Osteoblast (primary cell): ENCODE measurements at places on chromosomes 4 and X. TPM values are rescaled to one million over a fixed set of nuclear protein-coding genes. Genes with fewer than 3 reads are reported as not detected.

- DNase-seq: no peak
These were observed 12.0 kb upstream of the TRIM61 start for GRCh38 chr4:164989471-164989870.

DNA sequence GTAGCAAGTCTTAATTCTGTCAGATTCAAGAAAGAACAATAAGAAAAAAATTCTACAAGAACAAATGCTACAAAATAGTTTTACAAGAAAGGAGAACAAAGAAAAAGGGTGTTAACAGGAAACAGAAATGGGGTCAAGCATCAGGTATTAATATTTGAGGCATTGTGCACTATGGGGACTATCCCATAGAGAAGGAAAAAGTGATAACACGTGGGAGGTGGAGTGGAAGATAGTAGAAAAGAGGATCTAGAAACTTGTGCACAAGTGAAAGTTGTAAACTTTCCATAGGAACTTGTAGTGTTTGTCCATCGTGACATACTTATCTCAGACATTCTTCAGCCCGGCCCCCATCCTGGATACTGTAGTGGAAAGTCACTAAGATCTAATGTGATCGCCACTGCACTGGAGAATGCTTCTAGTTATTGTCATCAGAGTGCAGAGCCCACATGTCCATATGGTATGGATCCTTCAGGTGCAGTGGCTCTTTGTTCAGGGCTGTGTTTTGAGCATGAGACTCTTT lies 15.4 kb upstream of the NFXL1 start:
- DNase-seq: no peak

DNA sequence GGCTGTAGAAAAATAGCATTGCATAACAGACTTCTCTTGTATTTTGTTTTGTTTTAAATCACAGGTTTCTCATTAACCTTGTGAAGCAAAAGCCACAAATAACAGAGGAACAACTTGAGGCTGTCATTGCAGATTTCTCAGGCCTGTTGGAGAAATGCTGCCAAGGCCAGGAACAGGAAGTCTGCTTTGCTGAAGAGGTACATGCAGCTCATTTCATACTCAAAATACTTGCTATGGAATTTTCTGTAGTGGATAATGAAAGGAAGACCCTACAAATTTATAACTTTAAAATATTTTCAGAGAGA lies 17.6 kb downstream of the AFP start:
- DNase-seq: no peak

DNA sequence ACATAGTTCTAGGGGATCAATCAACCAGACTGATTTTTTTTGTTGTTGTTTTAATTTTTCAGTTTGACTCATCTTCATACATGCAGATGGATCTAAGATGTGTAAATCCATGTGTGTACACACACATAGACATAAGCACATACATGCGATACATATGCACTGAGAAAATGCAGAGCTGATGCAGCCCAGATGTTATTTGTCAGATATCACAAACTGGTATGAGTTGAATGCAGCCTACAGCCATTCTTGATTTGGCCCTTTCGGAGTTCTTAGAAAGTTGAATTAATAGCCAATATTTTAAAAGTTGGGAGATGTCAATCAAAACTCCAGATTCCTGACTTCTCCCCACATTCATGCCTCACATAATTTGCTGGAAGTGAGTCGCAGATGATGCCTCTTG lies 180.4 kb downstream of the SPATA18 start:
- no peak for DNase-seq

GRCh38 chr4:42410446-42410845 lies 13.2 kb downstream of the SHISA3 start:
- no peak for DNase-seq

DNA sequence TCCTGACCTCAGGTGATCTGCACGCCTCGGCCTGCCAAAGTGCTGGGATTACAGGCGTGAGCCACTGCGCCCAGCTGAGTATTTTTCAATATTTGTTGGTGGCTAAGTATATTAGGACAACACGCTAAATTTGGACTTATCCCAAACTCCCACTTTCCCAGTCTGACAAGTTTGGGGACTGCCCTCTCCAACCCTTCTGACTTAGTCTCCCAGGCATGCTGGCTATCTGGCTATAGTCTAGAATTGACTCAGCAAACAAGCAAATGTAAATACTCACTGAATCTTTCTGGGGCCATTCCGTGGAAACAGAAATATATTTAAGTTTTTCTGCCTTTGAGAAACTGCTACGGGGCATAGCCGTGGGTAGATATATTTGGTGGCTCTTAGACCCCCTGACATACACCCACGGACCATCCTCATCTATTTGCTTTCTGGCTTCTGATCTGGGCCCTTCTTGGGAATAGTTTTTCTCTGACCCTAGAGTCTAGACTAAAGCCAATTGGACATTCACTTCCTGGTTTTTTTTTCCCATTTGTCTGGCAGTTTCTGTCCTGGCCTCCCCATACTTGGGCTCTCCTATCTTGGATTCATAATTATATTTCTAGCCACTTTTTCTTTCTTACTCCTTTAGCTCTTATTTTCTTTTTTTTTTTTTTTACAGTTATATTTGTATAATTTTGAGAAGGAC lies 11.3 kb upstream of the DOCK11 start:
- DNase-seq: no peak

DNA sequence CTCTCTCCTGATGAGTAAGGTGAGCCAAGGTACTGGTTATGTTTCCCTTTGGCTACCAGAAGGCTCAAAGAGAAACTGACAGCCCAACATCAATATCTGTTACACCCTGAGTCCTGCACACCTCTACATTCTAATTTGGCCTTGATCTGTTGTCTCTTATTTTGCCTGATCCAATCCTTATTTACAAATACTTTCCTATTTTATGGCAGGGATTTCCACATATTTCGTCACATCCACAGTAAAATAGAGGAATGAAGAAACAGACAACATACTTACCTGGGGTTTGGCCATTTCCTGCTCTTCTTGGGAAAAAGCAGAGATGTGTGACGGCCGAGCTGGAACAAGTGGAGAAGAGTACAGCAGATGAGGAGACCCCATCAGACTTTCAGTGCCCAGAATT lies 1.5 kb downstream of the ZNF182 start:
- DNase-seq: no peak

- no peak for DNase-seq
These were observed 10.5 kb upstream of the EIF4E start for GRCh38 chr4:98939438-98939837.

DNA sequence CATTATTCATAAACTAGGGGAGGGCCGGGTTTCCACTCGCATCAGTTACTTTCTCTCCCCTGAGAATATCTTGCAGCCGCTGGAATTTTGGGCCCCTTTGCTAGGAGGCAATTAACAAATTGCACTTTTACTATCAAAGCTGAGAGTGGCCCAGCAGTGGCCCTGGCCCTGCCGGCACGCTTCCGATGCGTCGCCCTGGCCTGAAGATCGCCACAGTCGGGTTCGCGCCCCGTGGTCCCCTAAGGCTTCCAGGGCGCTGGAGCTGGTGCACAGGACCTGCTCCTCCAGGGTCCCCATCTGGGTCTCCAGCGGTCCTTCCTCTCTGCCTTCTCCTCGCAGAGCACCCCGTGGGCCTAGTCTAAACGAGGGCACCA lies 486 bp upstream of the CWH43 start:
- no peak for DNase-seq

- no peak for DNase-seq
These were observed 97.1 kb upstream of the SLC4A4 start for GRCh38 chr4:71241501-71242288.

DNA sequence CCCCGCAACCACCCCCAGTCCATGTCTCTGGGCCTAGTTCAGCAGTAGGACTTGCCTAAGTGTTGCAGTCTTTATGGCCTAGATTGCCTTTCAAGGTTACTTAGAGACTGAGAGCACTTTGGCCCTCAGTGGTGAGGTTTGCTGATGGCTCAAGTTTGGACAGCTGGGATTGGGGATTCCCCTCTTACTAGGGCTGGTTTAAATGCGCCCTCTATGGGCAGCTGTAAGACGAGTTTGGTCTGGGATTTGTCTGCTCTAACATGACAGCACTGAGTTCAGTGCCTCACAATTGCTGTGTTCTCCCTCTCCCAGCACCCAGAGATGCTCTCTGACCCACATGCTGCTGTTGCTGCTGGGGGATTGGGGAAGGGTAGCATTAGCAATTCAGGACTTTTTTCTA lies 23.1 kb downstream of the DACH2 start:
- DNase-seq: no peak

GRCh38 chr4:498328-498904 lies 540 bp downstream of the ZNF721 start:
- DNase-seq: no peak

DNA sequence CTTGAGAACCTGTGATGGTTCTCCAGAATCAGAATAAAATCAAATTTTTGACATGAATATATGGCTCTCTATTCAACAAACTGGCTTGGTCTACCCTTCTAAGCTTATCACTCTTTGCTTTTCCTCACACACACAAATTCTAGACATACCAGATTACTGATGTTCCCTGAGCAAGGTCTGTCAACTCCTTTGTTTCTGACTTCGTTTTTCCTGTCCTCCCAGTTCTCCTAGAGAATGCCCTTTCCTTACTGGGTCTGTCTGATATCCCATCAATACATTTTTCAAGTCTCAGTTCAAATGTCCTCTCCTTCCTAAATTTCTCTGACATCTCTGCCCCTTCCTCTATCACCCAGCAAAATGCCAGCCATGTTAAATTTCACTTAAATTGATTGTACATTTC lies 202.1 kb upstream of the IGFBP7 start:
- no peak for DNase-seq

DNA sequence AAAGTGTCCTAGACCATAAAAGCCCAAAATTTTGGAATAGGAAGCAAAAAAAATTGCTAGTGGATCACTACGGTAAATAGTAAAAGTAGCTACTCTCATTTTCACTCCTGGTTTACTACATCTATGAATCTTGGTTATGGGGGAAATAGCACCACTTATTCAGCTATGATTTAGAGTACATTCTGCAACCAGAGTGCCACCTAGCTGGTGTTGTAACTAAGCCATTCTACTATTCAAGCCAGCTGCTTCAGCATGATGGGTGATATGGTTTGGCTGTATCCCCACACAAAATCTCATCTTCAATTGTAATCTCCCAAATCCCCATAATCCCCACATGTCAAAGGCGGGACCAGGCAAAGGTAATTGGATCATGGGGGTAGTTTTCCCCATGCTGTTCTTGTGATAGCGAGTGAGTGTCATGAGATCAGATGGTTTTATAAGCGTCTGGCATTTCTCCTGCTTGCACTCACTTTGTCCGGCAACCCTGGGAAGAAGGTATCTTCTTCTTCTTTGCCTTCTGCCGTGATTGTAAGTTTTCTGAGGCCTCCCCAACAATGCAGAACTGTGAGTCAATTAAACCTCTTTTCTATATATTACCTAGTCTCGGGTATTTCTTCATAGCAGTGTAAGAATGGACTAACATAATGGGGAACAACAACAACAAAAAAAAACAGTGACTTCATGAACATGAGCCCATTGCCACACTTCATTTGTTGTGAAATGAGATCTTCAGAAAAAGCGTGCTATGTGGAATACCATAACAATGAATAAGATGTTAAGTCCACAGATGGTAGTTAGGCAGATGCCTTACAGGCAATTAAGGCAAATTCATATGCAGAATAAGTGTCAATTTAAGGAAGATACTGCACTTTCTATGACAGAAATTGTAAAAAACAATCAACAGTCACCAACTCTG lies 280.1 kb downstream of the PABPC4L start:
- DNase-seq: no peak

PNMA6E gene
- not detected in 2 replicates for total RNA-seq

BEX3 gene
- 144 and 150 TPM in 2 replicates for total RNA-seq

APLN gene
- total RNA-seq: 0.29 and 0.72 TPM in 2 replicates

PLS3 gene
- 324 and 358 TPM in 2 replicates for total RNA-seq

HTT gene
- 44.5 and 65.1 TPM in 2 replicates for total RNA-seq

FAM149A gene
- total RNA-seq: 3.3 and 12.7 TPM in 2 replicates
